ENCODE measurements at places on chromosomes 5 and 9.

GRCh38 chr5:180093651-180094382 lies 22.3 kb upstream of the RNF130 start:
- no peak for DNase-seq

- DNase-seq: no peak
These were observed 15.0 kb downstream of the STK10 start for GRCh38 chr5:172172912-172173563.

DNA sequence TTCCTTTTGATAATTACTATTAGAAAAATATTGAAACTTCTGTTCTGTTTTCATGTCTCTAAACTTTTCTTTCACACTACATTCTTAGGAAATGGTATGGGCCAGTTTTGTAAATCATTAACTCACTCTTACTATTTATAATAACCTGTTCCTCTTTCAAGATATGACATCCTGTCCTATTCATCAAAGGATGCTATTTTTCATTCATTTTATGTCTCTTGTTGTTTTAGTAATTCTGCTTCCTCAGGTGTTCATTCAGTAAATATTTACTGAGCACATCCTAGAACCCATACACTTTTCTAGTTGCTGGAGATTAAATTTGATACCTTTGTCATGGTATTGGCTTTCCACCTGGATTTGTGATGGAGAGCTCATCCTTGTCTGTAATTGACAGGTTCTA lies 58.0 kb downstream of the GDA start:
- no peak for DNase-seq

DNA sequence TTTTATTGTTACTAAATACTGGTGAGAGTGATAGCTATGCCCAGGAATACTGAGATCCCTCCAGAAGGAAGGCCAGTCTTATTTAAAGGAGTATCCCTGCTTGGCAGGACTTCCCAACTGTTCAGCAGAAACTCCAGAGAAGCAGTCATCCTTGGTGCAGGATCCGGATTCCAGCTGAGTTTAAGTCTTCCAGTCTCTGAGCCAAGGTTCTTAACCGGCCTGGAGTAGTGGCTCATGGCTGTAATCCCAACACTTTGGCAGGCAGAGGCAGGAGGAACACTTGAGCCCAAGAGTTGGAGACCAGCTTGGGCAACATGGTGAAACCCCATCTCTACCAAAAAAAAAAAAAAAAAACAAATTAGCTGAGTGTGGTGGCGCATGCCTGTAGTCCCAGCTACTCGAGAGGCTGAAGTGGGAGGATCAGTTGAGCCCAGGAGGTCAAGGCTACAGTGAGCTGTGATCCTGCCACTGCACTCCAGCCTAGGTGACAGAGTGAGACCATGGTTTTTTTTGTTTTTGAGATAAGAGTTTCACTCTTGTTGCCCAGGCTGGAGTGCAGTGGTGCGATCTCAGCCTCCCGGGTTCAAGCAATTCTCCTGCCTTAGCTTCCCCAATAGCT lies 7.6 kb downstream of the NAIF1 start:
- DNase-seq: no peak

- DNase-seq: no peak
These were observed 8.4 kb upstream of the CERCAM start for GRCh38 chr9:128412120-128412790.

DNA sequence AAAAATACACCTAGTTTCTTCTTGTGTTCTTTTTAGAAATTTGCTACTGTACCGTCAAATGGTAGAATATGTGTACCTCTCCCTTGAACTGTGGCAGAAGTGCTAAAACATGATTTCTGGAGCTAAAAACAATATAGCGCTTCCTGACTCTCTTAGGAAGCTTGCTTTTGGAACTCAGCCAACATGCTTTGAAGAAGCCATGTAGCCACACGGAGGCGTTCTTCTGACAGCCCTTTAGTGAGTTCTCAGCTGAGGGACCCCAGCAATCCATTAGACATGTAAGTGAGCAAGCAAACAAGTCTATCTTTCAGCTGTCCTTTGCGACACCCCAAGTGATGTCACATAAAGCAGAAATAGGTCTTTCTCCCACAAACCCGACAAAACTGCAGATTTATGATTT lies 917.0 kb downstream of the CDH9 start:
- no peak for DNase-seq

GRCh38 chr9:110224583-110224982 lies 16.6 kb upstream of the C9orf152 start:
- no peak for DNase-seq

- no peak for DNase-seq
These were observed 146.2 kb upstream of the PHYKPL start for GRCh38 chr5:178378527-178379484.

DNA sequence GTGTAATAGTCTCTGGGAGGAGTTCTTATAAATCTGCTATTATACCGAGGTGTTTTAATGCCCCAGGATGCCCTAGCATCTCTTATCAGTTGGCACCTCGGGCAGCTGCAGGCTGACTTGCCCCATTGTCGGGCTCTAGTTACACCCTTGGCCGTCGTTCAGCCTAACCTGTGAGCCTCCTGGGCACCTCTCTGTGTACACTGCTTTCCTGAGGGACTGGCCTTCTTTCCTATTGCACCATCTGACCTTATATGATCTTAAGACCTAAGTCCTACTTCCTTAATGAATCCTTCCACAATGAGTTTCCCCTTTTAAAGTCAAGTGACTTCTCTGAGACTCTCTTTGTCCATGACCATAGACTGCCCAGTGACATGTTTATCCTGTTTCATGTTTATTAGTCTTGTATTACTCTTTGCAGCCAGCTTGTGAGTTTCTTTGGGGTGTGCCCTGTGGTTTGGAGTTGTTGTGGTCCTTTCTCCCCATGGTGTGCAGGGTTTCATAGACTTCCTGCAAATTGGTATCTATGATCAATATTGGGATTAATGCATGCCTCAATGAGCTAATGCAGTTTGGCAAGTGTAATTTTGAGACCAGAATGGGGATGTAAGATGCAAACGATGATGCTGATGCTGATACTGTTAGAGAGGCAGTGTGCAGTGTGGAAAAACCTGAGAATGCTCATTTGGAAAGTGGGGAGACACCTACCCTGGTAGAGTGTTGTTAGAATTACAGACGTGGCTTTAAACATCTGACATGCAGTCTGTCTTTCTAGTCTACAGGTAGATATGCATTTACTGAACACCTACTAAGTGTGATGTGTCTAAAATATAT lies 4.9 kb downstream of the DAPK1 start:
- DNase-seq: no peak

GRCh38 chr5:151680944-151681427 lies 5.7 kb downstream of the SPARC start:
- no peak for DNase-seq

DNA sequence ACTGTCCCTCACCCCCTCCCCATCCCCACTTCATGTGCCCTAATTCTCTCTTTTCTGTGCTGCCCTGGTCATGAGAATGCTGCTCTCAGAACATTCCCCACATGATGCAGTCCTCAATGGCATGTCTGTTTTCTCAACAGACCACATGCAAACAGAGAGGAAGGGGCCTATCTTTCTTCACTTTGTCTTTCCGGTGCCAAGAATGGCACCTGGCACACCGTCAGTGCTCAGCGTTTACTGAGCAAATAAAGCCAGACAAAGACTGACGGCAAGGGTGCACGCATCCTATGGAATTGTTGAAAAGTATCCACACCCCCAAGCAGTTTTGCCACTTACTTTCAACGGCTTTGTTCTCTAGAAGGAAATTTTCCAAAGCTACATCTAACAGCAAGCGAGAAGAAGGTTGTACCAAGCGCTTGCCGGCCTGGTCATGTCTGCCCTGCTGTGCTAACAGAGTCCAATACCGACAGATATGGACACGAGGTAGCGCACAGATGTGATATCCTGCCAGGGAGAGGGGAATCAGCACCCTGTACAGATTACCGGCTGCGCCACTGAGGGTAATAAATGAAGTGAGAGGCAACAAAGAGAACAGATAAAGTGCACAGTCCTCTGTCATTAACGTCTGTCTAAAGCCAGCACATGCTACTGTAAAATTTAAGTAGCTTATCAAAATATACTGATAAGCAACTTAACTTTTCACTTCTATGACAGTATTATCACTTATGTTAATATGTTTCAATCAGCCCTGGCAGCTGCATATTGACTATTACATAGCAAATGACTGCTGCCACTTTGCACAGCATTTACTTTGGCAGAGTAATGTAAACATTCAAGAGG lies 251.7 kb downstream of the DENND1A start:
- DNase-seq: no peak

GRCh38 chr9:4796988-4797853 lies 4.5 kb downstream of the RCL1 start:
- DNase-seq: no peak

GRCh38 chr9:31028137-31028536 lies 1356.3 kb upstream of the ACO1 start:
- DNase-seq: no peak

DNA sequence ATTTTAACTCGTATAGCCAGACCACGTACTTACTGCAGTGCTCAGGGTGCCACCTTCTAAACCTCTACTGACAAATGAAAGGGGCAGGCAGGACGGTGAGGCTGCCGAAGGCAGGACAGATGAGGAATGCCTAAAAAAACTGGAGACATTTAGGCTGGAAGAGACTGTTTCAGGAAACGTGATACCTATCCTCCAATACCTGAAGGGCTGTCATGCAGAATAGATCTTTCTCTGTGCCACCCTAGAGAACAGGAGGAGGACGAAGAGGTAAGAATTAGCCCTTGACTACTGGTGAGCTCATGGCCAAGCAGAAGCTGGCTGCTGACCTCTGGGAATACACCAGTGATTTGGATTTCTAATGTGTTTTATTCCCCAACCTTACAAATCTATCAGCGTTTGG lies 139.4 kb downstream of the EFNA5 start:
- no peak for DNase-seq

DNA sequence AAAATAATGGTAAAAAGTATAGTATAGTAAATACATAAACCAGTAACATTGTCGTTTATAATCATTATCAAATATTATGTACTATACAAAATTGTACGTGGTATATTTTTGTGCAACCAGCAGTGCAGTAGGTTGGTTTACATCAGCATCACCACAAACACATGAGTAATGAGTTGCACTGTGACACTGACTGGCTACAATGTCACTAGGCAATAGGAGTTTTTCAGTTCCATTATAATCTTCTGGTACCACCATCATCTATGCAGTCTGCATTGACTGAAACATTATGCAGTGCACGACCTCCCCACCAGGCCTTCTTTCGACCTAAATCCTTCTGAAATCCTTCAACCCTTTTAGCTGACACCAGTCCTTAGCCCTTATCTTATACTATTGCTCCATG lies 105.8 kb downstream of the SREK1 start:
- no peak for DNase-seq

DNA sequence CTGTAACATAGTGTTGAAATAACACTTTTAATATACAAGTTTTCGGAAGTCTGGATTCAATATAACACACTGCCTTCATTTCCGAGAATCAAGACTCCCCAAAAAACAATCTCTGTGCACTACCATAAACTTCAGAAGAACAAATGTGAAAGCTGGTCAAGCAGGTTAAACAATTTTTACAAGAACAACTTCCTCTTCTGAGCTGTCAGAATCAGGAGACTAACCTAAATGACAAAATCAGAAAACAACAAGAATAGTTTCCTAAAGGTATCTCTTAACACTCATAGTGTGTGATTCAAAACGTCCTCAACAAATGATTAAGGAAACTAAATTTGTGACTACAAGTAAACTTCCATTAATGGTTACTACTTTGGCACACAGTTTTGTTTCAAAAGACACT lies 11.6 kb downstream of the C9orf72 start:
- DNase-seq: no peak

DNA sequence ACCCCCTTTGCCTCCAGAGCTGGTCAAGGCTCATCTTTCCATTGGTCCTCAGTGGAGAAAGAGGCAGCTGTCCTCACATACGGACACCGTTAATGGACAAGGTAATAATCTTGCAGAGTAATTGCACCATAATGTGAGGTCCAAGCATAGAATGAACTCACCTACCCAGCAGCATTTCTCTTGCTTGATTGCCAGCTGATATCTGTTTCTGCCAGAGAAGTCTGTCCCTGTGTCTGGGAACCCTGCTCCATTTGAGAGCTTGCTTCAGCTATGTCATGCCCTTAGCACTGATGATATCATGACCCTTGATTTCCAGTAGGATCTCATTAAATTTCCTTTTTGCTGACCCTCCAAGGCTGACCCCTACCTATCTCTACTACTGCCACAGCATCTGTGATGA lies 154.6 kb downstream of the PIK3R1 start:
- no peak for DNase-seq

DNA sequence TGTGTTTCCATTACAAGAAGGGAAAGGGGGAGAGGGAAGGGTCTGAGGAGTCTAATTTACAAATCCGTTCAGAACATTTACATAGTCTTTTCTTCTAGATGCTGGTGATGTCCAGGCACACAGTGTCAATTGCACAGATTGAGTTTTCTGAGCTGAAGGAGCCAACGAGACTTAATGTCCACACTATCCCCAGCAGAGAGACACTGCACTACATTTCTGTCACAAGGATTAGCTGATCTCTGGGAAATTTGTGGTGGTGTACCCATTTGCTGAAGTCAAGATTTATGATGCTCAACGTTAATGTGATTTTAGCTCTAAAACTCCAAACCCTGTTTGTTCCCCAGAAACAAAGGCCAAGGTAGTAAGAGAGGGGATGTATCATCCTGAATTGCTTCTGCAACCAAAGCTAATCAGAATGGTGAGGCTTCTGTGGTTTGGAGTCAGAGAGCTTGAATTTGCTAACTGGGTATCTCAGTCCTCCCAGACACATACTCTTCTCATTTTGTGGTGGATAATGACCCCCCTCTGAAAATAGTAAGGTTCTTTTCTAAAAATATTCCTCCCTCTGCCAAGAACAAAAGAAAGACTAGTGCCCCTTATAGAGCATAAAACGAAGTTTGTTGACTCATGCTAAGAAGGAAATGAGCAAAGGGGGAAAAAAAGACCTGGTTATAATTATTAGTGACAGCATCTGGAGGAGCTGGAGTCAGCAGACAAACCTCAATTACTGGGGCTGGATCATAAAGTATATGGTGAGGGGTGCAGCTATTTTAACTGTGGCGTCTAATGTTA lies 416.9 kb downstream of the PSAT1 start:
- DNase-seq: no peak

DNA sequence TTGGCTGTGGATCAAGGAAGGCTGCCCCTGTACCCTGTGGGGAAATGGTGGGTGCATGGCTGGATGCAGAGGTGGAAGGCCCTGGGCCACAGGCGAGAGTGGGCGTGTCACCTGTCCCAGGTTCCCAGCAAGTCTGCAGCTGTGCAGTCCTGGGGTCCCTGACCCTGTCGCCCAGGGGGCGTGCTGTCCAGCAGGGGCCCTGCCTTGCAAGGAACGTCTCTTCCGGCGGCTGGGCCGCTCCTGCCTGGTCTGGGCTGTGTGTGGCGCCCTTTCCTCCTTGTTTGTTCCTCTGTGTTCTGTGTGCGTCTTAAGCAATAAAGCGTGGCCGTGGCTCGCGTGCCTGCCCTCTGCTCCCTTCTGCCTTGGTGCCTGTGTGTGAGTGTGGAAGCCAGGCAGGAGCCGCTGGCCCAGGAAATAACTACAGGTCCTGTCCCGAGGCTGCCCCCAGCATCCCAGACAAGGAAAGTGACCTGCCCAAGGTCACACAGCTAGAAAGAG lies 8.4 kb downstream of the SLC2A6 start:
- DNase-seq: no peak

- DNase-seq: no peak
These were observed 8.7 kb downstream of the HNRNPAB start for GRCh38 chr5:178213003-178213461.

Measured in ovary (tissue), 10 donors.